NCI-H1417 (cell line): ENCODE measurements at places on chromosomes 5 and 9.
A peak's percentile ranks its signal among the peaks of the same experiment; 100 is the strongest.

DNA sequence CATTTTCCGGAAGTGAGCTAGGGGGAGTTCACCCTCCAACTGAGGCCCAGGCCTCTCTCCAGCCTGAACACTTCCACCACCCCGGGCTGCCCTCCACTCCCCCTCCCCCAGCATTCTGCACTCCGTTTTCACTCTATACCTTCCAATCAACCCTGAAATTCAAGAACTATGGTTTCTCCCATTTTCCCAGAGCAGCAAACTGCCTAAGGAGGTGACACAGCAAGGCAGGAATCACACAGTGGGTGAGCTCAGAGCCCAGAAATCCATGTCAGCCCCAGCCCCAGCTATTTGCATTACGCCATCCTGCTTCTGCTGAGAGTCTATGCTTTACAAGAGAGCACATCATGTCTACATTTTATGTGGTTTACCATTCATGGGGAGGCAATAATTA, 11.9 kb downstream of the MSX2 start:
- DNase-seq = no peak

DNA sequence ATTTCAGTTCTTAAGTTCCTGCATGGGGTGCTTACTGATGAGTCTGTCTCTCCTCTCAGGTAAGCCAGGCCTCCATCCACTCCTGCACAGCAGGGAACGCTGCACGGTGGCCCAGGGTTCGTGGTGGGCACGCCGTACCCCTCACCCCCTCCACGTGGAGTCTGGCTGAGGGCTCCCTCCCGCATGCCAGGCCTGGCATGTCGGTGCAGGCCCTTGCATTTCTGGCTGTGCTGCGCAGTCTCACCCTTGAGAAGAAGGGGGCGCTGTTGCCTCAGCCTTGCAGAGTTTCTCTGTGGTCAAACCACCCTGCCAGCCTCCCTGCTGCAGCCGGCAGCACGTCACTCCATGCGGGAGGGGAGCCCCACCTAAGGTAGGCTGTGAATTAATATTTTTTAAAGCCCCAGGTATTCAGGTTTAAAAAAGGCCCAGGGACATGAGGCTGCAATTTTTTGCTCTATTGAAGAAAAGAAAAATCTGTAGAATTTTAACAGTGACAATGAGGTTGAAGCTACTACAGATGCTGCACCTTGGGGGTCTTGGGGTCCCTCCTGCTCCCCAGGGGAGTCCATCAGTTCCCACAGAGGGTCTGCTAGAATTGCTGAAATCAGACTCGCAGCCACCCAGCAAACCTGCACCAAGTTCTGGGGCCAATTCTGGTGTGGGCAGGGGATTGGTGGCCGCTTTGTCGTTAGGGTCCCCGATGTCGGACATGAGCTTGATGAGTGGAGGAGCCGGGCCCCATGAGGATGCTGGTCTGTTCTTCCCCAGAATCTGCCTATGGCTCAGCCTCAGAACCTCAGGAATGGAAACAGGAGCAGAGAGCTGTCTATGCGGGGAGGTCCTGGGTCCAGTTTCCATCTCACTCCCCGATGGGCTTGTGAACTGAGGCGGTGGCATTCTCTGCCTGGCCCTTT, 52.6 kb downstream of the TENT4A start:
- DNase-seq = peak; percentile 93

DNA sequence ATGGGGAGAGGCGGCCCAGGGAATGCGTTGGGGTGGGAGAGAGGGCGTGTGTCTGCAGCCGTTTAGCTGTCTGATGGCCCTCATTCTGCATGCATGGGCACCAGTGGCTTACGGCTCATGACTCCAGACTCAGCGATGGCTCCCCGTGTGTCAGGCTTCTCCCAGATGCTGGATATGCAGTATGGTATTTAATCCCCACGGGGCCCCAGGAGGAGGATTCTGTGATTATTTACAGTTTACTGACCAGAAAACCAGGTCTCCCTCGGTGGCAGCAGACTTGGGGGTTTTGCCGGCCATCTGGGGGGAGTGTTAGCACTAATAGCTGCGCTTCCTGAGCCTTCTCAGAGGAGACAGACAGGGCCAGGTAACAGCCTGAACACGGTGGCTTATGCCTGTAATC, 4.3 kb downstream of the PRDM12 start:
- no peak for DNase-seq

- DNase-seq = no peak
Observed at GRCh38 chr9:106800701-106801270, 62.2 kb upstream of the ZNF462 start.

DNA sequence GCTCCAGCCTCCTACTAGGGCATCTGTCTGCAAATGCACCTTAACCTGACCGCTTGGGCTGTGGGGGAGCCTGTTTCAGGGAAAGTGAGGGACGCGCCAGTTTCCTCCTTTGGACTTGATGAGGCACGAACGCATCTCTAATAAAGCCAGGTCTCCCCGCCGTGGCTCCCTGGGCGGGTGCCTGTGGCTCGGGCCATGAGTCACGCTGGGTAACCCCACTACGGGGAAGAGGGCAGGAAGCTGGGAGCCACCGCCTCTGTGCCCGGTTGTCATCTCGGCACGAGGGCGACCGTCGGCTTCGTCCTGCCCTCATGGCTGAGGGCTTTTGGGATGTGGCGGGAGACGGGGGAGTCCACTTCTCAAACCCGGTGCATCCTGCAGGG, 12.1 kb downstream of the NOTCH1 start:
- no peak for DNase-seq

GRCh38 chr9:91495450-91495849, 71.8 kb upstream of the NFIL3 start:
- no peak for DNase-seq

DNA sequence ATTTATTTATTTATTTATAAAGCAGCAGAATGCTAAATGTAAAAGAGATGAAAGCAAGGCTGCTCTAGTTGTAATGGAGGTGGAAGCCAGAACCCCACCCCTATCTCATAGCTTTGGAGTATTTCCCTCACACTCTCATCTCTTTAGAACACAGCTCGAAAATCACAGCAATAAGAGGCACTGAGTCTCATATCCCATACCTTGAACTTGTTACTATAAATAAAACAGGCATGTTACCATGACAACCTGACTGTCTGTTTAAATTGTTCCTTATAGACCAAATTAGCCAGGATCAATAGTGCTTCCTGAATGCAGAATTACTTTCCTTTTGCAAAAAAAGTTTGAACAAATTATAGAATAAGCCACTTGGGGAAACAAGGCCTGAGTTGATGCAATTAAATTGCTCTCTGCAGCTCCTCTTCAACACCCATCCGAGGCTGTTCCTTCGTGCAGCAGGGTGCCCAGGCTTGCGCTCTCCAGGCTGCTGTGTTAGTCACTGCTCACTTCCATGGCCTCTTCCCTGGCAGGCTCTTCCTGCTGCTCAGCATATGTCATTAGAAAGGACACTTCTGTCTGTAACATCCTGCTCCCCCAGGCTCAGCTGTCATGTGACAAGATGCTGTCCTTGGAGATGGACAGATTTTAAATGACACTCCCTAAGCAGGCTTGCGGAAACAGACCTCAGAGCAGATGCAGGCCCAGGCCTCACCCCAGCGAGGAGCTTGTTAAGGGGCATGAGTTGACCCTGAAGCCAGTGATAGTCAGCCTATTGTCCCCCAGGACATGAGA, 120.2 kb downstream of the CARTPT start:
- no peak for DNase-seq

GRCh38 chr9:16540743-16541613, 329.5 kb downstream of the BNC2 start:
- DNase-seq = no peak

DNA sequence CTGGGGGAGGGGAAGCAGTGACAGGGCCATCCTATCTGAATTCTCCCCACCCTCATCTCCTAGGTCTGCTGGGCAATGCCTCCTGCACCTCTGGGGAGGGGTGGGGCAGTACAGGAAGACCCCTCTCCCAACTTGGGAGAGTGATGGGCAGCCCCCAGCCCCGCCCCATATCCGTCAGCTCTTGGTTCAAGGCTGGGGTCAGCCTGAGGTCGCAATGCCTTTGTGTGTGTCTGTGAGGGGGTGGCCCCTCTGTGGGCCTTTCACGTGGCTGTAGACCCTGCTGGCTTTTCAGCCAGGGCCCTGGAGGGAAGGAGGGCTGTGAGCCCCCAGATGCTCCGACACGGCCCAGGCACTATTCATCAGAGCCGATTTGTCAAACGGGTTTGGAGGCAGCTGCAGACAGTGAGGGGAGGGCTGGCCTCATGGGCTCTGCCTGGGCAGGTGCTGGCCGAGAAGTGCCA, 49.5 kb upstream of the RNU6ATAC start:
- DNase-seq = no peak

DNA sequence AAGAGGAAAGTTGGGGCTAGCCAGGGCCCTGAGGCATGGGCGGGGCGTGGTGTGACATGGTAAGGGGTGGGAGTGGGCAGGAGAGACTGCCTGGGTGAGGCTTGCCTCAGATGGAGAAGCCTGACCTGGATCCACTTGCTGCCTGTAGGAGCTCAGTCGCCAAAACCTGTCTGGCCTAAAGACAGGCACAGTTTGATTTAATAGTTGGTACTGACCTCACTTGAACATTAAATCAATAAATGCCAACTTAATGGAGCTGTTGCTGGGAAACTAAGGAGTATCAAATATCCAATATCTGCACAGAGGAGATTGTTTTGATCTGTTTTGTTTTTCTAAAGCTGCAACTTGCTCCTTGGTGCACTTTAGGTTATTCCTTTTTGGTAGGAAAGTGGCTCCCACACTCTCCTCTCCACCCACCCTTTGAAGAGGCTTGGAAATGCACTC, 86.4 kb downstream of the RCL1 start:
- DNase-seq = no peak

DNA sequence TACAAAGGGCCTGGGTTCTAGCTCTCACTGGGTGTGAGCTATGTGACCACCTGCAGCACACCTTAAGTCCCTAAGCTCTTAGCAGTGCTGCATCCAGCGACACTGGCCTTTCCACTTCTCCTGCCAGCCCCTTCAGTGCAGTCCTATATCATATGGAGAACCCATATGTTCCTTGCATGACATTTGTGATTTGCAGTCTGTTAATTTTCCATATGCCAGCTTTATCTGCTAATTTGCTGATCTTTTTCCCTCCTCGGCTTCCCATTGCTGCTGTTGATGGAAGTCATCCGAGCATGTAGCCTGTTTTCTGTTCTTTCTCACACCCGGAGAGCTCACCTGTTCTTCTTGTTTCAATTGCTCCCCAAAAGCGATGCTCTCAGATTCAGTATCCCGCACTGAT, 23.2 kb downstream of the PRDM6 start:
- no peak for DNase-seq

- DNase-seq = no peak
Observed at GRCh38 chr5:131521252-131521651, 113.8 kb downstream of the RAPGEF6 start.

- no peak for DNase-seq
Observed at GRCh38 chr5:149526845-149527590, 24.2 kb downstream of the CSNK1A1 start.

DNA sequence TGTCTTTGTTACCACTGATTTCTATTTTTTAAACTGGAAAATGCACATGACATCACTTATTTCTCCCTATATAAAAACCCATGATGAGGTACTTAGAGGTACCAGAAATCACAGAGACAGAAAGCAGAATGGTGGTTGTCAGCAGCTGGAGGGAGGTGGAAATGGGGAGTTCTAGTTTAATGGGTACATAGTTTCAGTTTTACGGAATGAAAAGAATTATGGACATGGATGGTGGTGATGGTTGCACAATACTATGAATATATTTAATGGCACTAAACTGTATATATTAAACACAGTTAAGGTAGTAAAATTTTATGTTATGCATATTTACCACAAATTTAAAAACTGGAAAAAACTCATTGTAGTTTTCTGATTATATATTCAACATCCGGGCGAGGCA, 50.5 kb upstream of the CPEB4 start:
- DNase-seq = no peak

DNA sequence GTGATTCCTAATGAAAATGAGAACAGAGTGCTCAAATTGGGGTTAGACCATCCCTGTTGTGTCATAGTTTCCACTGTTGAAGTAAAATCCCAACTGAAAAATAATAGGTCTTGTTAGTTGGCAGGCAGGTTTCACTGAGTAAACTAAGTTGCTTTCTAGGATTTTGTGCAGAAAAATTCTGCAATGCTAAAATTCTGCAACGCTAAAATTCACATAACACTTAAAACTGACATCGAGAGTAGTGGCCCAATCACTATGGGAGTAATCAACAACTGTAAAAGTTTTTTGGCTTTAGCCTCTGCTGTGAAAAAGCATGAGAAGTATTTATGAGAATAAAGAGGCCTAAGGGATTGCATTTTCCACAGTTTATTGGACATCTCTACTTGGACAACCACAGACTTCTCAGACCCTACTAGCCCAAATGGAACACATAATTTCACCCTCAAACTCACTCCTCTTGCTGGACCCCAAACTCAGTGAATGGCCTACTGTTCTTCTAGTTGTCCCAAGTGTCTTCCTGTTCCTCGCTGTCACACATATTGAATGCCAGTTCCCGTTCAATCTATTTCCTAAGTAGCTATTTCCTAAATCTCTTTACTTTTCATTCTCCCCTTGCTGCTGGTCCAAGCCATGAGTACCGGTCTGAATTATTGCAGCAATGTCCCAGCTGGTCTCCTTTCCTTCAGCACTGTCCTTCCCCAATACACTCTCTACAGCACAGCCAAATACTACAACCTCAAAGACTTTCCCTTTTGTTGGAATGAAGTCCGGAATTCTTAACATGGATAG, 355.4 kb downstream of the PDE4D start:
- no peak for DNase-seq

DNA sequence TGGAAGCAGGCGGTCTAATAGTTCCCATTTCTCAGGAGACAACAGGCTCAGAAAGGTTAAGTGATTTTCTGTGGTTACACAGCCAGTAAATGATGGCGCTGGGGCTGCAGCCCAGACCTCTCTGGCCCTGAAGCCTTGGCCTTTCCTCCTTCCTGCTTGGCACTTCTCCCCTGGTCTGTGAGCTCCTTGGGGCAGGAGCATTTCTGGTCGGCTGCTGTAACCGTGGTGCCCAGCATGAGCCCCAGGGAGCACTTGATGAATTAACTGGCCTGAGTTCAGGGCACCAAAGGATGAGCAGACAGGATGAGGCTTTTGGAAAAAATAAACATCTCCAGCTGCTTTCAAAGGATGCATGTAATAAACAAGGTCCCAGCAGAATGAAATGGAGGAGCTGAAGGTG, 30.2 kb downstream of the CDHR2 start:
- no peak for DNase-seq

DNA sequence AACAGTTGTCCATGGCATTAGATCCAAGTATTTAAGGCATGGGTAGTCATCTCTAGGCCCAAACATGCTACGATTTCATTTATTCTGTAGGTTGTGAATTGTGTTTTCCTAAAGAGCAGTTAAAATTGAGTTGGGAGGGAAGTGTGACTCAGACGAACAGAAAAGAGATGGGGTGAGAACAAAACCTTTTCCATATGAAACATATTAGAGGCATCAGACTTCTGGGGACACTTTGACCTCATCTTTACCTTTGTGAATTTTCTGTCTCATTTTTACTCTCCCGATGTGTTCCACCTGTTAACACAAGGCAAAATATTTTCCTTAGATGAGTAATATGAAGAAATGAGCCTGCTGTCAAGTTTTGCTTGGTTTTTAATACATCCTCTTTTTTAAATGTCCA, 181.3 kb downstream of the ESM1 start:
- no peak for DNase-seq
